Mucosa of descending colon (tissue), 3 donors: ENCODE measurements at places on chromosomes 2 and 18. TPM values are rescaled to one million over a fixed set of nuclear protein-coding genes. Genes with fewer than 3 reads are reported as not detected.
A peak's percentile ranks its signal among the peaks of the same experiment; 100 is the strongest.

- no peak for DNase-seq
These were observed 776 bp downstream of the MOGS start for GRCh38 chr2:74464406-74464805.

GRCh38 chr2:2653231-2653630, 322.2 kb upstream of the MYT1L start:
- no peak for DNase-seq

- DNase-seq: no peak
These were observed 38.1 kb downstream of the ME2 start for GRCh38 chr18:50917021-50917420.

GRCh38 chr2:235044501-235045271, 92.9 kb downstream of the SH3BP4 start:
- no peak for DNase-seq

GRCh38 chr2:55718165-55719008, 24.7 kb upstream of the PNPT1 start:
- DNase-seq: peak; percentile 90

DNA sequence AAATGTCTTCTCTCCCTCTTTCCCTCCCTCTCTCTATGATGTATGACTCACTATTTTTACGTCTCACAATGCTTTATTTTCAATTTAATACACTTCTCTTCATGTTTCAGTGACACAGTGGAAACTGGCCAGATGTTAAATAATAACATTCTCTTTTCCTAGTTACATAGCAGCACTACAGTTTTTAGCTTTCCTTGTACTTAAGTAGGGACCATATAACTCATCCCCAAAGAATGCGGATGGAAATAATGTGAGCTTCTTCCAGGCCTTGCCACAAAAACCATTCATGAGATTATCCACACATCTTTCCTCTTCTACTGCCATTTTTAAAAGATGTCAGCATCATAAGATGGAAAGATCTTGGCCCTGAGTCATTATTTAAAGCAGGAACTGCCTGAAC, 789.4 kb downstream of the LRP1B start:
- no peak for DNase-seq

- DNase-seq: no peak
These were observed 231.7 kb upstream of the LYPD1 start for GRCh38 chr2:132901661-132902060.

GRCh38 chr2:207630491-207630890, 5.3 kb upstream of the METTL21A start:
- DNase-seq: no peak

- no peak for DNase-seq
These were observed 618.1 kb downstream of the XIRP2 start for GRCh38 chr2:167506395-167506794.

GRCh38 chr2:137539336-137539735, 424.9 kb upstream of the HNMT start:
- DNase-seq: no peak

GRCh38 chr2:186950694-186951093, 101.7 kb upstream of the ZSWIM2 start:
- no peak for DNase-seq

GRCh38 chr18:45066886-45067285, 386.2 kb downstream of the SETBP1 start:
- no peak for DNase-seq

DNA sequence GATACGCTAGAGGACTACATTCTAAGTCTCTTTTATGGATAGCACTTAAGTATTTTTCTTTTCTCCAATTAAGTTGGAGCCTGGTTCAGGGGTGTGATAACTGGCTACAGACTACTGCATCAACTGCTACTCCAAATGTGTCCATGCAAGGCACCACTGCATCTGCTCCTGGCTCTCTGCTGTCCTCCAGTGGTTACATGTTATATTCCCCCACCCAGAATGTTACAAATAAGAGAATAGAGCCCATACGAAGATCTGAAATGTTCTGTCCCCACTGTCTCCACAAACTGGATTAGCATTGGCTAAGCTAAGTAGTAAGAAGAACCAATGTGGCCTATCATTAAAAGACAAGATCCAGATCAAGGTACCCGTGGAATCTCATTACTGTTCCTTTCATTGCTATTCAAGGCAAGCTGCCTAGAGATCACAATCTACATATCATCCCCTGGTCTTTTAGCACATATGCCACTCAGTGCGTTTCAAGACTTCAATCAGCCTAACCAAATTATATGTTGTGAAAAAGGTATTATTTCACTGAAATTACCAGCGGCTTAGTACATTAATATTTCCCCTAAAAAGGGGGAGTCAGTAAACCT, 308.3 kb upstream of the SLC8A1 start:
- DNase-seq: no peak

DNA sequence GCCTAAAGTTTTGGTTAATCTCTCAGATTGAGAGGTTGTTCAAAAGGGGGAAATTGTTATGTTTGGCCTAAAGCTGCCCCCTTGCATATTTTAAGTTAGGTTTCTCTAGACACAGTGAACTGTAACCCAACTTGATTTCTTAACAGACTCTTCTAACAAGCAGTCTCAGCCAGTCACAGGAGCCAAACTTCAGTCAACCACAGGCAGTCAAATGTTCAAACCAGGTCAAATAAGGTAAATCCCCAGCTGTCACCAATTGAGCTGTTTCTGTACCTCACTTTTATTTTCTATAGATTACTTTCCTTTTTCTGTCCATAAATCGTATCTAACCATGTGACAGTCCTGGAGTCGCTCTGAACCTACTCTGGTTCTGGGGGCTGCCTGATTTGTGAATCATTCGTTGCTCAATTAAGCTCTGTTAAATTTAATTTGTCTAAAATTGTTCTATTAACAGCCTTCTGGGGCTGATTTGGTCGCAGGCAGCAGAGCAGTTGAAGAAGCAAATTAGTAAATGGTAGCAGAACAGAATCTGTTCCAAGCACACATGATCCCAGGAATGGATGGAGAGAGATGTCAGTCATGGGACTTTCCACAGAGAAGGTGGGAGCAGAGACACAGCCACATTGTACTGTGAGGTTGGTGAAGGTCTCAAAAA, 16.4 kb upstream of the NFU1 start:
- DNase-seq: no peak

- DNase-seq: no peak
These were observed 2.3 kb downstream of the CYRIA start for GRCh38 chr2:16663121-16663905.

DNA sequence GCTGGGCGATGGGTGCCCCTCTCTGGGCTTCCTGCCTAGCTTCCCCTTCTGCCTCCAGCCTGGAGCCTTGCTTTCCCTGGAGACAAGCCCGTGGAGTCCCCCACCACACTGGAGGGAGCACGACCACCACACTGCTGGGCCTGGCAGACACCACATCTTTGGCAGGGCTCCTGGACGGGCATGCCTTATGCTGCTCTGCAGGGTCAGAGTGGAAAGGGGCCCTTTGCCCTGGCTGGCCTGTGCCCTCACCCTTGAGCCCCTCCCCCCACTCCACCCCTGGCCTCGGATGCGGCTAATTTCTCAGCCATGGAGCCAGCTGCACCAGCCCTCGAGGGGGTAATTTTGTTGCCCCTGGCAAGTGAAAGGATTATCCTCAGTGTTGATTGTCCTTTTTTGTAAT, 194.5 kb downstream of the LOXHD1 start:
- DNase-seq: no peak

DNA sequence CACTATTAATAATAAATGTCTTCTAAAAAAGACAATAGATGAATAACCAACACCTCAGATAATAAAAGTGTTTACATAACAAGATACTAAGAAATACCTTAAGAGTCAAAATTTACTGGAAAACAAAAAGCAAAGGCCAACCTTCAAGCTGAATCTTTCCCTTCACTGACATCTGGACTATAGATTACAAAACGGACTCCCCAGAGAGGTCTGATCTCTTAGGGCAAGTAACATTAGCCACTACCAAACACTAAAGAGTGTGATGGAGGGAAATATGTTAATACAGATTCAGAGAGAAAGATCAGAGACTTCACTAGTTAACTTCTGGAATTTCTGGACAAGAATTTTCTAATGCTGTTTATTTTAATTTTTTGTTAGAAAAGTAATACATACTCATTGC, 13.9 kb downstream of the CLASP1 start:
- DNase-seq: no peak

DNA sequence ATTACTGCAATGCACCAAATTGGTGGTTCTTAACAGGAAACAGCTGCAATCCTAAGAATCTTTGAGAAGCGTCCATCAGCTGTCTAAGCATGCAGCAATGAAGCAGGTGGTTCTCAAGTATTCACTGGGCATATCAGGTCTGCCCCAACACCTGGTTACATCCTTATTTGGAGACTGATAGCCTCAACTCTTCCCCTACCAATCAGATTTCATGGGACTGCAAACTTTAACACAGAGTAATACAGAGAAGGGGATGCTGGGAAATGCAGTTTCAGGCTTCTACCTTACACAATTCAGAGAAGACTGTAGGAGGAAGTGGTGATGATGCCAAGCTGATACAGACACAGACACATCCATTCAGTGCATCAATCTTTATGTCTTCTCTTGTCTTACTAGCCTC, 240.5 kb downstream of the BCL2 start:
- peak; percentile 27 for DNase-seq

GRCh38 chr2:127909019-127909418, 23.3 kb upstream of the AMMECR1L start:
- DNase-seq: no peak

- DNase-seq: no peak
These were observed 1.0 kb downstream of the CNNM3 start for GRCh38 chr2:96816836-96817702.

GRCh38 chr2:9191041-9191481, 15.6 kb upstream of the ASAP2 start:
- DNase-seq: no peak

DNA sequence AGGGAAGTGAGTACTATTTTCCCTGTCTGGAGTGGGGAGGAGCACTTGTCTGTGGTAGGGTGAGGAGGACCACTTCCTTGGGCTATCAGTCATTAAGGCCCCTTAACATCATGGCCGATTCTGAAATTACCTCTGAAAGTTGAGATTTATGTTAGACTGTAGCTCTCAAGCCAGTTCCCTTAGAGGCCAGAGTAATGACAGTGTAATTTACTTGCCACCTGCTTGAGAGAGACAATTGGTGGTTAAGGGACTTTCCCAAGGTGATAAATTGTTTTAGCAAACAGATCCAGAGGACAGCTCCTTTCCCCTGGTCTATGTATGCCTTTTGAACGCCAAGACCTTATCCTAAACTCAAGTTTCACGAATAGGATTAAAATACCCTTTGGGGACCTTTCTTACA, 56.1 kb downstream of the NEDD4L start:
- DNase-seq: no peak

DNA sequence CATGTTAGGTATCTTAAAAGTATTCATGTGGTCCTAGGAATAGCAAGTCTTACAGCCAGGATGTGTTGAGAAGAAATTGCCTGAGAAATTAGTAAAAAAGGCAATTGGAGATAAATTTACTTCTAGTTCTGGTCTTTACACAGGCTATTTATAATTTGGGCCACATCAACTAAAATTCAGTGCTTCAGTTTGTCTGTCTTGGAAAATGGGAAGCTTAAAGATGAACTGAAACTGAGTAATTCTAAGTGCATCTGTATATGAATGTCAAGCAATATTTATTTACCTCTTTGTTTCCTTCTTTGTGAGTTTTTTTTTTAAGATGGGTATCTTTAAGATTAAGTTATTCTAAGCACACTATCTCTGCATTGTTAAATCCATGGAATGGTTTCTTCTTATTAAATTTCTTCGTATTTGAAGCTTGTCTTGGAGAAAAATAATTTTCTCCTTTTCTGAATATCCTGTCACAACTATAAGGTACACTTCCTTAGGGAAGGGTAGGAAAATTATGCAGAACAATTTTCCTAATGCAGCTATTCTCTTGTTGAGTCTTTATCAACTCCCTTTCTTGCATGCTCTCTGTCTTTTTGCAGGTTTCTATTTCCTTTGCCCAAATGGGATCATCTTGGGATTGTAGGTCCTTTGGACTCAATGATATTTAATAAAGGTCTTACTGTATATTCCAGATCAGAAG, 39.7 kb upstream of the MMADHC start:
- DNase-seq: no peak

DNA sequence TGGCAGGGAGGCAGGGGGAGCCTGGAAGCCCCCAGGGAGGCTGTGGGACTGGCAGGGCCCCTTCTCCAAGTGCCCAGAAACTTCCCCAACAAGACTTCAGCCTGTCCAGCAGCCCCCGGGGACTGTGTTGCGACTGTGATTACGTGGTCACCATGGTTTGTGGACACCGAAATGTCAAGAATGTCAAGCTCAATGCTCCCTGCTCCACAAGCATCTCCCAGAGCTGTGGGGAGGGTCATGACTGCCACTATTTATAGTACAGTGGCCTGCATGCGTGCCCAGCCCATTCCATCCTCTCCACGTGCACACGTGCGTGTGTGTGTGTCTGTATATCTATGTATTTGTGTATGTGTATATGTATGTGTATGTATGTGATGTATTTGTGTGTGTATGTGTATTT, 93.8 kb upstream of the MBOAT2 start:
- DNase-seq: no peak

- peak; percentile 90 for DNase-seq
These were observed 1.1 kb upstream of the CXCR4 start for GRCh38 chr2:136118819-136119716.

DNA sequence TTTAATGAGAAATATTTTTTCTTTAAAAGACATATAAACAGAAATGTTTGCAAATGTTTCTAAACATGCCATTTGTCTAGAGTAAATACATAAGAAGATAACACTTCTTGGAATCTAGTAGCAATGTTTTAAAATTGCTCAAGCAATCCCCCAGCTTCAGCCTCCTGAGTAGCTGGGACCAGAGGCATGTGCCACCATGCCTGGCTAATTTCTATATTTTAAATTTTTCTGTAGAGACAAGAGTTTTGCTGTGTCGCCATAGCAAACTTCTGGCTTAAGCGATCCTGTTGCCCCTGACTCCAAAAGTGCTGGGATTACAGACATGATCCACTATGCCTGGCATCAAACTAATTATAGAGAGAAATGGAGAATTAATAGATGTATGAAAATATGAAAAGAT, 14.6 kb upstream of the MBD2 start:
- no peak for DNase-seq

GRCh38 chr2:127270663-127271062, 23.3 kb downstream of the ERCC3 start:
- no peak for DNase-seq

- no peak for DNase-seq
These were observed 403.3 kb downstream of the TXNL1 start for GRCh38 chr18:56235071-56235470.

- DNase-seq: no peak
These were observed 467.4 kb upstream of the FANCL start for GRCh38 chr2:58708565-58708964.

The STAMBP gene
- 47.0 TPM for total RNA-seq

The LAMA3 gene
- total RNA-seq: 49.0 TPM

The SOX11 gene
- total RNA-seq: 9.5 TPM

The SPAG16 gene
- 18.1 TPM for total RNA-seq

The ANKRD30B gene
- 0.06 TPM for total RNA-seq

The DYSF gene
- 2.0 TPM for total RNA-seq

The KCNG2 gene
- not detected for total RNA-seq

The ELOA2 gene
- not detected for total RNA-seq

The REG1A gene
- total RNA-seq: 0.89 TPM

The RGPD3 gene
- 0.16 TPM for total RNA-seq

The PARD3B gene
- total RNA-seq: 44.0 TPM

The SPEG gene
- total RNA-seq: 242 TPM

The GKN2 gene
- total RNA-seq: not detected
